ENCODE measurements at places on chromosomes 13 and 19. TPM values are rescaled to one million over a fixed set of nuclear protein-coding genes. Genes with fewer than 3 reads are reported as not detected.

Gene ANKLE1
- total RNA-seq = 0.41 TPM

Gene ONECUT3
- total RNA-seq = not detected

Gene CRX
- not detected for total RNA-seq

Gene LRG1
- not detected for total RNA-seq

Gene SLITRK6
- 0.18 TPM for total RNA-seq

Gene GGACT
- total RNA-seq = 9.1 TPM

Gene ZNF564
- 13.2 TPM for total RNA-seq

Gene ATP11A
- 8.9 TPM for total RNA-seq

Gene TEX26
- total RNA-seq = not detected

Gene NLRP11
- total RNA-seq = not detected

Gene DIAPH3
- 40.9 TPM for total RNA-seq

Gene NKPD1
- 0.25 TPM for total RNA-seq

Gene SERPINE3
- not detected for total RNA-seq

Gene FCHO1
- total RNA-seq = 0.36 TPM

Gene ARHGEF1
- total RNA-seq = 57.6 TPM

Gene SPACA4
- not detected for total RNA-seq

Gene ZNF28
- total RNA-seq = 3.1 TPM

Gene NHLRC3
- total RNA-seq = 21.2 TPM

Gene HNRNPL
- total RNA-seq = 254 TPM

Gene MBD3
- total RNA-seq = 66.3 TPM

Gene MEF2B
- total RNA-seq = 0.27 TPM

Gene CALR3
- not detected for total RNA-seq

Gene LAIR1
- not detected for total RNA-seq

Gene SIGLEC8
- total RNA-seq = not detected

Gene ZNF284
- total RNA-seq = 3.5 TPM

Gene KLF1
- total RNA-seq = not detected

Gene FUT6
- not detected for total RNA-seq

Gene ASPDH
- total RNA-seq = not detected

Gene ALOX5AP
- total RNA-seq = not detected

Gene PTPRH
- total RNA-seq = 6.5 TPM

Gene DLL3
- total RNA-seq = 0.09 TPM

Gene ADGRE2
- total RNA-seq = not detected

Gene ZNF844
- total RNA-seq = 2.0 TPM

Gene ACER1
- total RNA-seq = not detected

Gene ATP8A2
- under 0.01 TPM for total RNA-seq

Gene CGB2
- not detected for total RNA-seq

Gene VSTM2B
- total RNA-seq = not detected

Gene GRIK5
- 0.08 TPM for total RNA-seq

Gene ZNF221
- 8.7 TPM for total RNA-seq

Gene CEACAM5
- total RNA-seq = not detected

Gene PDCD5
- total RNA-seq = 161 TPM

Gene SIGLECL1
- not detected for total RNA-seq

Gene EDDM13
- total RNA-seq = not detected

Data from fibroblast of the aortic adventitia (primary cell).